ENCODE measurements at places on chromosomes 16 and 17. TPM values are rescaled to one million over a fixed set of nuclear protein-coding genes. Genes with fewer than 3 reads are reported as not detected.

DNA sequence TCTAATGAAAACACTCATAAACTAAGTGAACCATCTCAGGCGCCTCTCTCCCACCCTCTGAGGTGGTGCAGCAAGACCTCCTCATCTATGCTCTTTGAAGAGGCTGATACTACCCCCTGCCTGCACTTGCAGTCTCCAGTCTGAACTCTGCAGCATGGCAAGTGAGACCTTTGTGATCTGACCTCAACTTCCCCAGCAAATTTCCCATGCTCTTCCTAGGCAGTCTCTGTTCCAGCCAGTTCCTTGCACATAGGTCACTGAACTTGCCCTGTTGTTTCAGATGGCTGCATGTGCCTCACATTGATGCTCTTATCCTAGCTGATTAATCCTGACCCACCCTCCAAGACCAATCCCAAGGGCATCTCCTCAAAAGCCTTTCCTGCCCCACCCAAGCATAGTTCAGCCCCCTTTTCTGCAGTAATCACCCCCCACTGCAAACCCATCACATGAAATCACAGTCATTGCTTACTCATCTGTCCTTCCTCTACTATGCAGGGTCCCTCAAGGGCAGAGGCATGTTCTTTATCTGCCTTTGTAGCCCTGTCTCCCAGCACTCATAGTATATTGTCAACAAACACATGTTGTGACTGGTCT, 42.0 kb downstream of the TBX21 start:
- no peak for DNase-seq

- DNase-seq: no peak
Measured at GRCh38 chr16:11497851-11498289, 88.8 kb downstream of the LITAF start.

DNA sequence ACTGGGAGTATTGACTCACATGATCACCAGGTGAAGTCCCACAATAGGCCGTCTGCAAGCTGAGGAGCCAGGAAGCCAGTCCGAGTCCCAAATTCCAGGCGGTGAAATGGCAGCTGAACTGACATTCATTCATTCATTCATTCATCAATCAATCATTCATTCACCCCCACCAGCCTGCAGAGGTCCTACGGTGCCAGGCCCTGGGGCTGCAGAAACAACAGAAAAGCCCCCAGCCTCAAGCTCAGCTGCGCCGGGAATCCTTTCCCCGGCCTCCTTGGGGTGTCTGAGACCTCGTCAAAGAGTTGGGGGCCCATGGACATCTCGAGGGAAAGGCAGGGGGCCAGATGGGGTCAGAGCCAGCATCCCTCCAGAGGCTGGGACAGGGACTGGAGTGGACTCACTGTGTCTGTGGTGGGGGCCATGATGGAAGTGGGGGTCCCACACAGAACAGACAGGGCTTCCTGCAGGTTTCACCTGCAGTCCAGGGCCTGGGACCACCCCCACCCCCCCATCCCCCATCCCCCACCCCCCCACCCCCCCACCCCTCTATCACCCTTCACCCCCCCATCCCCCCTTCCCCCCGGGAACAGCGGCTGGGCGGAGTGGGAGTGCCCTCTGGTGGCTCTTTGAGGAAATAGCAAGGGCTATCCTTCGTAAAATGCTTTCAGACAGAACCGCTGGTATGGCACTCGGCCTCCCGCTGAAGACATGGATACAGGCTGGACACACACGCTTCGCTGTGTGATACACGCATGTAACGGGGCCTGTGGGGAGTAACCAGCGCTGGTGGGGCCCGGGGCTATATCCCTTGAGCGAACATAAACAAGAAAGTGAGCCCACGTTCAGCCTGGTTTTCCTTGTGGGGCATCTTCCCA, 8.5 kb upstream of the ZC3H18 start:
- DNase-seq: no peak

- no peak for DNase-seq
Measured at GRCh38 chr16:73010150-73010676, 37.7 kb downstream of the ZFHX3 start.

GRCh38 chr17:850851-851763, 69.0 kb downstream of the MRM3 start:
- peak; percentile 41 for DNase-seq

GRCh38 chr16:50449800-50450199, 81.0 kb upstream of the BRD7 start:
- DNase-seq: no peak

- no peak for DNase-seq
Measured at GRCh38 chr16:12439399-12440227, 364.1 kb downstream of the CPPED1 start.

GRCh38 chr16:49610983-49611382, 237.4 kb downstream of the C16orf78 start:
- DNase-seq: no peak

- DNase-seq: no peak
Measured at GRCh38 chr16:17159617-17160016, 311.1 kb downstream of the XYLT1 start.

DNA sequence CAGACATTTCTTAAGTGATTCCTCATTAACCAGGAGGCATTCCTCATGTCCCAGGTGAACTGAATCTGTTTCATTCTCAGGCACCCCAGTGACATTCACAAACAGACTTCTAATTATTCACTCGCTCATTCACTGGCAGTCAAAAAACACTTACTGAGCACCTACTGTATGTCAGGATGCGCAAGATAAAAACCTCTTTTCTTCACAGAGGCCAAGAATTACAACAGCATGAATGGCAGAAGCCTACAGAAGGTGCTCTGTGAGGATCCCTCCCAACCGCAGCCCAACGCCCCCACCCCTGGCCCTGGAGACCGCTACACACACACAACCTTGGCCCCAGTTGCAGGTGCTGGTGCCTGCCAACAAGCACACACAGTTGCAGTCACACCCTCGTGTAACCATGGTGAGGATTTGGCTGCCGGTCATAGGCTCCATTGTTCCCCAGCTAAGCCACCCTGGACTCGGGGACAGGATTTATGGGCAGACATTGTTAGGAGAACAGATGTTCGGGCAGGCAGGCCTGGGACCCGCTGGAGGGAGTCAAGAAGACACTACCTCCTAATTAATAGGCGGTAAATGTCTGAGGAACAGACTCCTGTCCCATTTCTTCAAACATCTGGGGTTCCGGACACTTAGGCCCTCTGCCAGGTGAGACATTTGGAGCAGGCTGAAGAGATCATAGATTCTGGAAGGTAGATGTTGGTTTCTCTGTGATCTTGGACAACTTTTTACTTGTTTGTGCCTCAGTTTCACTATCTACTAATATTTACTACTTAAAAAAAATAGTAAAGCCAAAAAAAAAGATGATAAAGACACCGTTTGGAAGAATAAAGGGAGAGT, 43.2 kb downstream of the CUEDC1 start:
- peak; percentile 92 for DNase-seq

DNA sequence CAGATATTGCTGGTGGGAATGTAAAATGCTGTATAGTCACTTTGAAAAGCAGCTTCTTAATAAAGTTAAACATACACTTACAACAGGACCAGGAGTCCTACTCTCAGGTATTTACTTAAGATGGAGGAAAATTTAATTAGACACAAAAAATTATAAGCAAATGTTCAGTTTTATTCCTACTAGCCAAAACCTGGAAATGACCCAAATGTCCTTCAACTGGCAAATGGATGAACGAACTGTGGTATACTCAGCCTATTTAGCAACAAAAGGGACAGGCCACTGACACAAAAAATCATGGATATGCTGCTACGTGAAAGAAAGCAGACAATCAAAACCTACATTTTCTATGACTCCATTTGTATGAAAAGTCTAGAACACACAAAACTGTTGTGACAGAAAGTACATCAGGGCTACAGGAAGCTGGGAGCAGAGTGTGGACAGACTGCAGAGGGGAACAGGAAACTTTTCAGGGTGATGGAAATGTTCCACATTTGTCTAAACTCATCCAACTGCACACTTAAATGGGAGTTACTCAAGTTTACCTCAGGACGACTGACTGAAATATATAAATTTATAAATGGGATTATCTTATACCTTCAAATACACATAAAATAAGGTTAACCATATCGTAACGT, 49.3 kb upstream of the MNT start:
- DNase-seq: no peak

GRCh38 chr17:7552621-7553051, 3.8 kb downstream of the TNFSF12 start:
- DNase-seq: peak; percentile 25

- no peak for DNase-seq
Measured at GRCh38 chr16:89456419-89456959, 33.9 kb downstream of the ANKRD11 start.

DNA sequence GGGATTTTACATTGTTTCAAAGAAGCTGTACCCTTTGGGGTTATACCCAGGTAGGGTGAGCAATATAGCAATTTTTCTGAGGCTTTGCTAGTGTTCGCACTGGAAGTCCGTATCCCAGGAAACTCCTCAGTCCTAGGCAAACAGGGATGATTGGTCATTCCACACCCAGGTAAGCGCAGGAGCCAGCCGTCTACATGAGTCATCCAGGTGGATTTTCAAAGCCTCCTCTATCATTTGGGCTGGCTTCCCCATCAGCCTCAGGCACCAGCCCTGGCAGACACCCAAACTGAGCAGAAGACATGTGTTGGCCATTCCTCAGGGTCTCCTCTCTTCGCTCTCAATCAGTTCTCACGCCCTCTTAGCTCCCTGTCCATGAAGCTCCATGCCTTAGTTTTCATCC, 135.6 kb downstream of the AIPL1 start:
- DNase-seq: no peak

DNA sequence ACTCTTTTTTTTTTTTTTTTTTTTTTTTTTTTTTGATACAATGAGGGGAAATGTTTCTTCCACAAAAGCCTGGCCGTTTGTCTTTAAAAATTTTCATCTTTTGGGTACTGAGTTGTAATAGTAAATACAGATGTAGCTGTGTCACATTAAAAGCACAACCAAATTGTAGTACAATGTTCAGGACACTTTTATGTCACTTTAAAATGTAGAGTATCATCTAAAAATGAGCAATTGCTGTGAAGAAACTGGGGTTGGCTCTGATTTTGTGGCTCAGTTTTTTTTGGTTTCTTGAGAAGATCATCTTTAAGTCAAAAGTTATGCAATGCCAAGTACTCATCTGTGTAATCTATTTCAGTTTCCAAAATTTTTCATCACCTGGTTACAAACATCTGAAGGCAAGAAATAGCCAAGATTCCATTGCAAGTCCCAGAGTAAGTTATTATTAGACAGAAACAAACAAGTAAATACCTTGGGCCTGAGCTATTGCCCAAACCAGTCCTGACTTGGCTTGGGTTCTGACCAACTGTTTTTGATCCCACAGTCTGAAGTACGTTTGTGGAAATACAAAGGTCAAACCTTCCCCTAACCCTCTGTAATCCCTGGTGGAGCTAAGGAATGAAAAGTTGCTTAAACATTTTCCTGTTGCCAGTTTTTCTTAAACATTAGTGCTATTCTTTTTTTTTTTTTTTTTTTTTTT, 717.2 kb downstream of the WWOX start:
- DNase-seq: peak; percentile 44

DNA sequence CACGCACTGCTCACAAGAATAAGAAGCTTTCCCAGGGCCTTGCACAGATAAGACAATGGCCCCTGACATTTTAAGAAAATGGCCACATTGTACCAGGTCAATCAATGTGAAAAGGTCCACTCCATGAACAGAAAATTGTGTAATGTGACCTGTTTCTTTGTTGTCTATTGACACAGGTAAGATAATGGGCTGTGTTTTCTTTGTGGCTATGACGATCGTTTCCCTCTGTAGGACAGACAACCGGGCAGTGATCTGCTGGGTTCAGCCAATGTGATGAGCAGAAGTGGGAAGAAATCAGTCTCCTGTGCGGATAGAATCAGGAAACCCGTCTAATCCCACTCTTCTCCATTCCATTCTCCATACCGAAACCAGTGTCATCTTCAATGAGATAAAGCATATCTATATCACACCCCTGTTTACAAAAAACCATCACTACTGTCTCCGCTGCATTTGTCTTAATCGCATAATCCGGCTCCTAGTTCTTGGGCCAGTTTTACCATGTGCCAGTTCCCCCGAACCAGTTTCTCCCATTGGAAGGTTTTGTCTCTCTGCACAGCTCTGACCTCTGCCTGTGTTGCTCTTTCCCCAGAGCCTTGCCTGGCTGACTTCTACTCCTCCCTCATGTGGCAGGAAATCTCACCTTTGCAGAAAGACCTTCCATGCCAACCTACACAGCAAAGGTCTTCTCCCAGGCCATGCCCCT, 66.9 kb upstream of the ATF7IP2 start:
- DNase-seq: no peak

DNA sequence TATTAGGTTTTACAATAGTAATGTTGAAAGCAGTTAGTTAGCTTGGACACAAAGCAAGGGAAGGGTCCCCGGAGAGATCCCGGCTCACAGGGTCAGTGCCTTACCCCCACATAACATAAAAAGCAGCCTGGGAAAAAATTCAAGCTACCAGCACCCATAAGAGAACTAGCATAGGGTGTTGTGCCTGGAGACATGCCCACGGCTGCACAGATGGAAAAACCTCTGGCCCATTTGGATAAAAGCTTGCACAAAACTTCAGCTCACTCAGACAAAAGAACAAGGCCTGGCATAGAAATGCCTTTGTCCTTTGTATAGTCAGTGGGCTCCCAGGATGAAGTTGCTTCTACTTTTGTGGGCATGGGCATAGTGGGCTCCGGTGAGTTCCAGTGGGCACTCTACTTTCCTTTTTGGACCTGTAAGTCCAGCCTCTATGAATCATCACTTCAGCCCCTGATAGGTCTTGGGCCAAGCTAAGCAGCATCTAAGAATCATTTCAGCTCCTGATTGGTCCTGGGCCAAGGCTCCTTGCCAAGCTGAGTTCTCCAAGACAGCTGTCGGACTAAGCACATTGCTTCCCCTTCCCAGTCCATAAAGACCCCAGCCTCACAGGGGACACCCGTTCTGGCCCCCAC, 1.3 kb upstream of the RDM1 start:
- DNase-seq: no peak

DNA sequence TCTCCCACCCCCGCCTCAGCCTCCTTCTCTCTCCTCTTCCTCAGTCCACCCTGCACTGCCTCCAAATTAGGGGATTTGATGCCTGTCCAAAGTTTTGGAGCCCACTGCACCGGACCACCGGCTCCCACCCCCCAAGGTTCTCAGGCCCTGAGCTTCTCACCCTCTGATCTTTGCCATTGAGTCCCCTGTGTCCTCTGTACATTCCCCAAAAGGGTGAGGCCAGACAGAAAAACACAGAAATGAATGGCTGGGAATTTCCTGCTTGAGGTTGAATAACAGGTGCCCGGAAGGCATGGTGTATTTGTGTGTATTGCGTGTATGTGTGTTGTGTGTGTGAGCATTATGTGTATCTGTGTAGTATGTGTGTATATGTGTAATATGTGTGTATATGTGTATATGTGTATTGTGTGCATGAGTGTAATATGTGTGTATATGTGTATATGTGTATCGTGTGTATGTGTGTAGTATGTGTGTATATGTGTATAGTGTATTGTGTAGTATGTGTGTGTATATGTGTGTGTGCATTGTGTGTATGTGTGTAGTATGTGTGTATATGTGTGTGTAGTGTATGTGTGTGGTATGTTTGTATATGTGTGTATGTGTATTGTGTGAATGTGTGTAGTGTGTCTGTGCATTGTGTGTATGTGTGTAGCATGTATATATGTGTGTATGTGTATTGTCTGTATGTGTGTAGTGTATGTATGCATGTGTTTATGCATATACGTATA, 16.0 kb upstream of the CCL17 start:
- peak; percentile 32 for DNase-seq

The BCL6B gene
- total RNA-seq: 6.2 TPM

The CSH1 gene
- total RNA-seq: not detected

The RAP1GAP2 gene
- 32.8 TPM for total RNA-seq

The VPS9D1 gene
- 20.8 TPM for total RNA-seq

The MYOCD gene
- total RNA-seq: 37.3 TPM

The IRX5 gene
- 0.12 TPM for total RNA-seq

The FLCN gene
- total RNA-seq: 110 TPM

The KRT32 gene
- not detected for total RNA-seq

The CRYM gene
- 15.6 TPM for total RNA-seq
